ENCODE measurements at places on chromosomes 11 and 22.

DNA sequence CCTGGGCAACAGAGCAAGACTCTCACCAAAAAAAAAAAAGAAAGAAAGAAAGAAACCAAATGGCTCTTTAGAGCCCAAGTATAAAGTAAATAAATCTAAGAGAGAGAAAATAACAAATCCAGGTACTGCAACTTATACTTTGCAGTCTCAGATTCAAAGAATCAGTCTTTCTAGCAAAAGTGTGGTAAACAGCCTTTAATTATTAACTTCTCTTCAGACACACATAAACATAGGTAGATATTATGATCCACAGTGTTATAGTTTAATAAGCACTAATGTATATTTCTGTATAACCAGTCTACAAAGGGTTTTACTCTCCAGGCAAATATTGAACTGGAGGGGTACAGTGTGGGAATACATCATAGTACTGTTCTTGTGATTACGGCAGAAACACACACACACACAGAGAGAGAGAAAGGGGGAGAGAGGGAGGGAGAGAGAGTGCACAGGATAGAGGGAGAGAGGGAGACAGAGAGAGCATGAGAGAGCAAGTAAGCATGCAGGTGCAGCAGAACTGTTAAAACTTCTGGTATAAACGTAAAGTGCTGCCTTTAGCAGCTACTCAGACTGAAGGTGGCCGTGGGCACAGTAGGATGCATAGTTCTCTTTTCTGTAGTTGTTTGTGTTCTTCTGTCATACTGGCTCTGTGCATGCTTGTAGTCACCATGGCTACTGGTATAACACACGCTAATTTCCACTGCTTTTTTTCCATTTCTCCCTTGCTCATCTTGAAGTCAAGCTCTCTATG lies 32.3 kb downstream of the MTMR2 start:
- no peak for DNase-seq

- DNase-seq: no peak
Measured at GRCh38 chr11:115885535-115886421, 381.6 kb upstream of the CADM1 start.

GRCh38 chr11:103729617-103730016 lies 306.8 kb upstream of the DDI1 start:
- no peak for DNase-seq

DNA sequence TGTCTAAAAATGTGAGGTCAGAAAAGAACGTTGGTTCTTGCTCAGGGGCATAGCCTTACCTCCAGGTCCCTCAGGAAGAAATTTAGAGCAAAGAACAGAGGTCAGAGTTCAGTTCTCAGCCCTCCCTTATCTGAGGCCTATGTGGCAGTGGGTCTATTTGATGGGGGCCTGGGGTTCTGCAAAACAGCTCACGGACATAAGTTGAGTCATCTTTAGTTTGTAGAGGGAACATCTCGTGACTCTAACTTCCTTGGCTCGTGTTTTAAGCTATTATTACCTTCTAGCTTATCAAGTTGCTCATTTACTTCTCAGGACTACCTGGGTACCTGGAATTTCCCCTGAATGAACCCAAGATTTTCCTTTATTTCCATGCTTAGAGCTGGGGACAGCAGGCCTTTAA lies 91.3 kb upstream of the AMOTL1 start:
- DNase-seq: no peak

DNA sequence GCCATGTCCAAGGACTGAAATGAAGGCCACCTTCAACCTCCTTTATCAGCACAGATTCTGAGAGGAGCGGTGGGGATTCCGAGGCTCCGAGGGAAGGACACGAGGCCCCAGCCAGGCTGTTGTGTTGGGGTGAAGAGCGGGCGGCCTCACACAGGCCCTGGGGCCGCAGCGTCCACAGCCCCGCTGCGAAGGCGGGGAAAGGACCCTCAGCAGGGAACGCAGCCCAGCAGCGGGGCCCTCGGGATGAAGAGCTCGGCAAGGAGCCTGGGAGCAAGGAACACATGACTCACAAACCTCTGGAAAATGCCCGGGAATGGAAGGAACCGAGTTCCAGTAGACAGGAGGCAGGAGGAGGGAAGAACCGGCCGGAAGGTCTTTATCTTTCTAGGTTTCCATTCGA lies 227.2 kb downstream of the BRD1 start:
- DNase-seq: no peak

GRCh38 chr11:36628141-36628540 lies 30.1 kb upstream of the RAG2 start:
- DNase-seq: no peak

DNA sequence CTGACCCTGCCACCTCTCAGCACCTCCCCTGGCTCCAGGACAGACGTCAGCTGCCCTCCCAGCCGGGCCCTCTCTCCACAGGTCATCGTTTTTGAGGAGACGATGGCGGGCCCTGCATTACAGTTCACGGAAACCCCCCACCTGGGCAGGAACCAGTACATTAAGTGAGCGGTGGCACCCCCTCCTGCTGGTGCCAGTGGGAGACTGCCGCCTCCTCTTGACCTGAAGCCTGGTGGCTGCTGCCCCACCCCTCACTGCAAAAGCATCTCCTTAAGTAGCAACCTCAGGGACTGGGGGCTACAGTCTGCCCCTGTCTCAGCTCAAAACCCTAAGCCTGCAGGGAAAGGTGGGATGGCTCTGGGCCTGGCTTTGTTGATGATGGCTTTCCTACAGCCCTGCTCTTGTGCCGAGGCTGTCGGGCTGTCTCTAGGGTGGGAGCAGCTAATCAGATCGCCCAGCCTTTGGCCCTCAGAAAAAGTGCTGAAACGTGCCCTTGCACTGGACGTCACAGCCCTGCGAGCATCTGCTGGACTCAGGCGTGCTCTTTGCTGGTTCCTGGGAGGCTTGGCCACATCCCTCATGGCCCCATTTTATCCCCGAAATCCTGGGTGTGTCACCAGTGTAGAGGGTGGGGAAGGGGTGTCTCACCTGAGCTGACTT lies 37.0 kb downstream of the B3GAT1 start:
- DNase-seq: no peak

DNA sequence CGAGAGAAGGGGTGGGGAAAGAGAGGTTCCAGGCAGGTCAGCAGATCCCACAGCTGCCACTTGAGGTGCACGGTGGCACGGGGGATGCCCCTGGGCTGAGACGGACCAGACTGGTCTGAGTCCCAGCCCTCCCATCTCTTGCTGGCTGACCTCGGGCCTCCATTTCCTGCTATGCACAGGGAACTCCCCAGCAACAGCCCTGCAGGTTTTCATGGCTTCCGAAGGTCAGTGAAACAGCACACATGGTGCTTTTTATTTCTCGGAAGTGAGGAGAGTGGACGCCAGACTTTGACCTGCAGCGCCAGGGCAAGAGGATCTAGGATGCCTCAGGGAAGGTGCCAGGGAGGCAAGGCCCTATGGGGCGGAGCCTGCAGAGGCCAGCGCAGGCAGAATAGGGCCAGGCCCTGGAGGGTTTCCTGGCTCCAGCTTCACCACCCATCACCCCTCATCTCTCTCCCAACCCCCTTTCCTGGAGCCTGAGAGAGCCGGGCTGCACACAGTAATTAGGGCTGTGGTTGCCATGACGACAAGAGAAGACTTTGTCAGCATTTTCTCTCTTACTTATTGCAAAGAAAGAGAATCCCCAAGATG lies 29.5 kb downstream of the SLC22A12 start:
- no peak for DNase-seq

DNA sequence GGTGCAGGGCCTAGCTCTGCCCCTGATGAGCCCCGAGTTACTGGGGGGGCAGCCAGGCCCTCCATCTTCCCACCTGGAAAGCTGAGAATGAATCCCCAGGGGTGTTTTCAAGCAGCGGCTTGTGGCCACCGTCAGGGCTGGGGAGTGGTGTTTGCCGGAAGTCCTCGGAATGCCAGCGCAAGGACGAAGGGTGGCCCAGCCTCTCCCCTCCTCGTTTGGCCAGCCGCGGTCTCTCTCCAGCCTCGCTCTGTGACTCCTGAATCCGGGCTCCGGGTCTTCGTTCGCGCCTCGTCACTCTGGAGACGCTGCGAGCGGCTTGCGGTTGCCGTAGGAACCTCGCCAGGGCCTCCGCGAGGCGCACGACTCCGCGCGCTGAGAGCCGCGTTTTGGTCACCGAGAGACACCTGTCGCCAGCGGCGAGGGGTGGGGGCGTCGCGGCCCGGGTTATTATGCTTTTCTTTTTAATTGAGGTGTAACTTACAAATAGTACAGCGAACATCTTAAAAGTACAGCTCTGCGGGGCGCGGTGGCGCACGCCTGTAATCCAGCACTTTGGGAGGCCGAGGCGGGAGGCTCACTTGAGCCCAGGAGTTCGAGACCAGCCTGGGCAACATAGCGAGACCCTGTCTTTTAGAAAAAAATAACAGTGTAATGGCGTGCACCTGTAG lies 6.3 kb upstream of the KDELR3 start:
- DNase-seq: peak; percentile 8

DNA sequence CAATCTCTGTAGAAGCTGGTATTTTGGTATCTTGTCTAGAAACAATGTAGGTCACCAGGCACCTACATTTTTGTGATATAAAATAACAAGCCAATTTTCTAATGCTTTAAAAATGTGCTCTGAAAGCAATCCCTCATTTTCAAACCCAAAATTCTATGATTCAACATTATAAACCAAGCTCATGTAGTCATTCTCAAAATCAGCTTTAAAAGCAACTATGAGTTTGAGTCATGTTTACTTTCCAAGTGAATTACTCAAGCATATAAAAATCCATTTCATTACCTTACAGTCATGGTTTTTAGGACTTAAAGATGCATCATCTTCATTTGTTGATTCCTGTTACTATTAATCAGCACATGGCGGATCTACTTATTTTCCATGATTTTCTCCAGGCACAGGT lies 216.4 kb downstream of the GRM5 start:
- DNase-seq: no peak

GRCh38 chr11:114065094-114065493 lies 5.6 kb downstream of the ZBTB16 start:
- DNase-seq: no peak

GRCh38 chr11:6648501-6648900 lies 7.1 kb downstream of the DCHS1 start:
- DNase-seq: no peak

DNA sequence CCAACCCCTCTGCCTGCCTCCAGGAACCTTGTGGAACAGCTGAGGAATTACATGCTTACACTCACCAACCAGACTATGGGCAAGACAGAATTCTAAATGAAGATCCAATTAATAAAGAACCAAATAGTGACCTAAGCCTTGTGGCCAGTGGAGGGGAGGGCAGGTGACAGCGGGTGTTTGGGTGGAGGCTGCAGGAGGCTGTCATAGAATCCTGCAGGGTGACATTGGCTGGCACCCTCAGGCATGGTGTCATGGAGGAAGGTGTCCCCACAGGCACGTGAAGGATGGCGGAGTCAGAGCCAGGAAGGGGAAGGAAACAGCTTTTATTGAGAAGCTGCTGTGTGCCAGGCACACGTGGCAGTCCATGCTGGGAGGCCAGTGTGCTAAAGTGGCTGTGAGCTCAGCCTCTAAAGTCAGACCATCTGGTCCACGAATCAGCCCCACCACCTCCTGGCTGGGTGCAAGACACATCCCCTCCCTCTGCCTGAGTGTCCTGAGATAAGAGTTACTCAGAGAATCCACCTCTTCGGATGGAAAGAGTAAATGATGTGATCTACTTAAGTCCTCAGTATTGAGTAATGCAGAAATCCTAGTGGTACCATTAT lies 8.7 kb downstream of the MYO18B start:
- DNase-seq: no peak

- no peak for DNase-seq
Measured at GRCh38 chr11:128669506-128670270, 24.2 kb upstream of the FLI1 start.

GRCh38 chr11:122741613-122742300 lies 86.2 kb downstream of the UBASH3B start:
- no peak for DNase-seq

DNA sequence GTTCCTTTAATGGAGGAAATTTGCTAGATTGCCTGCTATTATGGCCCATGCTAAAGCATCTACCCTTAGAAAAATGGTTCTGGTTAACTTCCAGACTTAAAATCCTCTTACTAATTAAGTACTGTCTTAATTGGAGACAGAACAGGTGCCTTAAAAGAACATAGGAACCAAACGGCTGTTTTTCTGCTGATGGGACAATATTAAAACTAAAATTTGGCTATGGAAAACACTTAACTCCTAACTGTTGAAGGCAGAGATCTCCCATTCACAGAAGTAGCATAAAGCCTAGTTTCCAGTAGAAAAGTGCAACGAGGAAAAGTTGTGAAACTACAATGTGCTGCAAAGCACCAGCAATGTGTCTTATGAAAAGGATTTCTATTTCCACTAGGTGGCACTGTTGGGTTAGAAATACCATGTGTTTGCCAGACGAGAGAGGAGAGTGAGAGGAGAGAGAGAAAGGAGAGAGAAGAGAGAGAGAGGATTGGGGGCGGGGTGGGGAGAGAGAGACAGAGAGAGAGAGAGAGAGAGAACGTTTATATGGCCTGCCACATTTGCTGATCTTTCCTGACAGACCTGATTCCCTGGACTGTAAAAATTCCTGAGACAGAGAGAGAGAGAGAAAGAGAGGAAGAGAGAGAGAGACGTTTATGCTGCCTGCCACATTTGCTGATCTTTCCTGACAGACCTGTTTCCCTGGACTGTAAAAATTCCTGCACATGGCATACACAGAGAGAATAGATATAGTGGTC lies 51.5 kb downstream of the FAM181B start:
- no peak for DNase-seq

GRCh38 chr11:113796663-113797259 lies 17.2 kb downstream of the CLDN25 start:
- DNase-seq: peak; percentile 12

DNA sequence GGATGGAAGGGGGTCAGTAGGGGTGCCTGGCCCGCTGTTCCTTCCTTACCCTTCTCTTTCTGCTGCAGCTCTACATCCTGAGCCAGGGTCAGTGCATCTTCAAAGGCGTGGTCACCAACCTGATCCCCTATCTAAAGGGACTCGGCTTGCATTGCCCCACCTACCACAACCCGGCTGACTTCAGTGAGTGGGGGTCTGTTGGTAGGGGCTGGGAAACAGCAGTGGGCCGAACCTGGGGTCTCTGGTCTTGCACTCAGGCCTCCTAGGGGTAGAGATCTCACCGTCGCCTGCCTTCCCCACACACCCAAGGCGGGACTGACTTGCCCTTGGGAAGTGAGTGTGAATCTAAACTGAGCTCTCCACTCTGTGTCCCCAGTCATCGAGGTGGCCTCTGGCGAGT lies 7.6 kb downstream of the ABCG4 start:
- no peak for DNase-seq

- no peak for DNase-seq
Measured at GRCh38 chr11:78292109-78292803, 103.5 kb downstream of the USP35 start.

DNA sequence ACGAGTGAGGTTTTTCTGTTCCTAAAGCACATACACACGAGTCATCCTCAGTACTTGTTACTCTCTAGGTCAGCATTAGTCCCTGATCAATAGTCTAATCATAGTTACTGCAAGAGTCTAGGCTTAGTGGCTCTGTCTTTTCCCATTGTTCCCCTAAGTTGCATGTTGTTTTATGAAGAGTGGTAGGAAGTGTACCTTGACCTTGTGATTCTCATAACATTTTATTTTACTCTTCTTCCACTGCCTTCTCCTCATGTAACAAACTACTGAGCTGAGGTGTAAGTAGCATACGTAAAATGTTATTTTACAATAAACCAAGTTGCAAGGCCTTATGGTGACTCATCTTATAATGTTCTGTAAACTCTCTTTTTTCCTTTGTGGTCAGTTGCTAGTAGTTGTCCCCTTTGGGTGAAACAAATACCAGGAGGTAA lies 15.0 kb downstream of the METTL15 start:
- no peak for DNase-seq

GRCh38 chr11:64095273-64095817 lies 59.6 kb downstream of the FLRT1 start:
- no peak for DNase-seq
